ENCODE measurements at places on chromosomes 2 and 18.

DNA sequence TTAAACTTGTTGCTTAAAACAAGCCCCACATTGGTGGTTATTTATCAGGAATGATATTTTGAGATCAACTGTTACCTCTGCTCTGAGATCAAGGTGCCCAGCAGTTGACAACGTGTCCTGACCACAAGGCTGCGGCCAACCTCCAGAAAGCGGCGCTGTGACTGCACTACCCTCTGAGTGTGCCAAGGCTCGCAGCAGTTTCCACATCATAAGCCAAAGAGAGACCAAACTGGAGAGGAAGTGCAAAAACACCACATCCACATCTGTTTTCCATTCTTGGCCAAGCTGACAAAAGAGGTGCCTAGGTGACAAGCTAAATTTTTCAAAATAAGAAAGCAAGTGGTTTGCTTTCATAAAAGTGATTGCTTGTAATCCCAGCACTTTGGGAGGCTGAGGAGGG, 410.8 kb upstream of the POU3F3 start:
- DNase-seq = no peak

- no peak for DNase-seq
These were observed 32.0 kb upstream of the STPG4 start for GRCh38 chr2:47187069-47187468.

GRCh38 chr2:14137643-14138042, 494.9 kb upstream of the LRATD1 start:
- DNase-seq = no peak

DNA sequence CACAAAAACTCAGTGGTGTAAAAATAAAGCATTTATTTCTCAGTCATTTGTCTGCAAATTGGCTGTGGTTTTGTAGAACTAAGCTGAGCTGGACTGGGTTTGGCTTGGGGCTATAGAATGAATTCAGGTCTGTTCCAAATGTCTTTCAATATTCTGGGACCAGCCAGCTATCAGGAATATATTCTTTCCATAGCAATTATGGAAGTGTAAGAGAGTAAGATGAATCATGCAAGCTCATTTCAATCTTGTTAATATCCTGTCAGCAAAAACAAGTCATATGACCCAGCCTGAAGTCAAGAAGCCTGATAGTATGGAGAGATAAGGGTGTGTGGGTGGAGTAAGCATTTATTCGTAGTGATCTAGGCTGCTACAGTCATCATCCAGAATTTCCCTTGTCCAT, 481.0 kb upstream of the CDH2 start:
- DNase-seq = no peak

DNA sequence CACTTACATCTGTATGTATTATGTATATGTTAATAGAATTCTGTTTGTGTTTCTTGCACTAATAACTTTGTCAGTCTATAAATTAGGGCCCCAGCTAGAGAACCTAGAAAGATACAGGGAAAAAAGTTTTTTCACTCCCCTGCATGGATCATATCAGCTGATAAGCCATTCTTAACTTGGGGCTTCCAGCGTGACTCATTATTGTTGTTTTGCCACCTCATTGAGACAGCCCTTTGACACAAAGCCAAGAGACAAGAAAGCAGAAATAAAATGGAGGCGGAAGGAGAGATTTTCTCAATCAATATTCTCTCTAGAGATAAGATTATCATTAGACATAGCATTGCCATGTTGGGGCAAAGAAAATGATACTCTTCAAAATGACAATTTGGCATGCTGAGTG, 93.4 kb downstream of the AKAIN1 start:
- DNase-seq = no peak

- peak; percentile 34 for DNase-seq
These were observed 128.5 kb downstream of the RAPGEF4 start for GRCh38 chr2:172864182-172864581.

GRCh38 chr2:118812552-118812951, 34.9 kb downstream of the EN1 start:
- DNase-seq = no peak

GRCh38 chr2:173658946-173659371, 304.3 kb downstream of the CDCA7 start:
- no peak for DNase-seq

- no peak for DNase-seq
These were observed 125.6 kb downstream of the BIRC6 start for GRCh38 chr2:32482471-32482870.

- no peak for DNase-seq
These were observed 28.6 kb upstream of the MBOAT2 start for GRCh38 chr2:9032121-9032520.

GRCh38 chr18:199768-200167, 41.4 kb downstream of the USP14 start:
- no peak for DNase-seq

DNA sequence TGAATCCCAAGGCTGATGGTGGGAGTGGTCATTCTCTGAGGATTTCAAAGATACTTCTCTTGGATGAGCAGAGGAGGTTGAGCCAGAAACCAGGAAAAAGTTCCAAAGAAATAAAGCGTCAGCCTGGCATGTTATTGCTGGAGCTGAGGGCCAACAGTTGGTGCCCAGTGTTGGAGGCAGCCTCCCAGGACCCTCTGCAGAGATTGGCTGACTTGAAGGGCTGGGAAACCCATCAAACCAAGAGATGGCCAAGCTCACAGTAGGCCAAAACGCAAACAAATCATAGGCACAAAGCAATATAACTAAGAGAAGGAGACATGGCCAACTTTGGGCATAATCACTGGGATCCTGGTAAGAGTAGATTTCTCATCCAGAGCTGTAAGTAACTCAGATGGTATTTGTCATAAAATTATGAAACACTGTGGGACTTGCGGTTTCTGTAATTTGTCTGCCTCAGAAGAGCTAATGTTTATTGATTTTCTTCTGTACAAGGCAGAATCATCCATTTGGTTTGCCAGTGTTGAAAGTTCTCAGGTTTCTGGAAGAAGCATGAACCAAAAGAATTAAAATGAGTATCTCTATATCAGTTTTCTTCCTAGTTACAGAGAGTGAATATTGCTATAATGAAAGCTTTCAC, 108.3 kb downstream of the ATL2 start:
- no peak for DNase-seq

GRCh38 chr2:84940831-84941412, 30.0 kb upstream of the KCMF1 start:
- no peak for DNase-seq

- no peak for DNase-seq
These were observed 123.5 kb upstream of the FOSL2 start for GRCh38 chr2:28269019-28269784.

DNA sequence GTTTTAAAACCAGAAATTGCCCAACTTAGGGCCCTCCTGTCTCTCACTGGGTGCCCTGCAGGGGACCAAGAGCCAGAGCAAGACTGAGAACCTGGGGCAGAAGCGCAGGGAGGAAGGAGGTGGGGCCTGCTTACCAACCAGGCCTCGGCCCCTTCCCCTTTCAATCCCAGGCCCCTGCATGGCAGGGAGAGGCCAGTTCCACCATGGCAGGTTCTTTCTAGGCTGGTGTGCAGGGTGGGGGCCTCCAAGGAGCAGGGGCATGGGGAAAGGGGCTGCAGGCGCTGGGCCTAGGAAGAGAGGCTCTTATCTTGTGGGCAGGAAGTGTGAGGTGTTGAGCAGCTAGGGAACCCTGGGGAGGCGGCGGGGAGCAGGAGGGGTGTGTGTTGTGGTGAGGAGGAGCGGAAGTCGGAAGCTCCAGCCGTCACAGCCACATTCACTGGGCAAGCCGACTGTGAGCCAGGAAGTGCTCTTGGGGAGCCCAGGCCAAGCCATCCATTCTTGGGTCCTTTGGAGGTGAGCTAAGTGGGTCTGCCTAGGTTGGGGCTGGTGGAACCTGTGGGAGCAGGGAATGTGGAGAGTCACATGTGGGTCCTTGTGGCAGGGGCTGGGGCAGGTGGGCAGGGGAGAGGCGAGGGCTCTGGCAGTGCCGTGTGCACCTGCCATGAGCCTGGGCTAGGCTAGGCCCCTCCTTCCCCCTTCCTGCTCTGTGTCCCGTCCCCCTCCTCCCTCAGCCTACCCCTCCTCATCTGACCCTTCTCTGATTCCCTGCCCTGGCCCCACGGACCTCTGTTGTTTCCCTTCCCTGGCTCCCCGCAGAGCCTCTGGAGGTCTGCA, at the start of gene PSD4:
TSS of gene PSD4 (plus strand) at position 430 of the 834 bp plus-strand sequence. CDS start 8,486 bp downstream, outside the sequence.
- peak; percentile 80 for DNase-seq

DNA sequence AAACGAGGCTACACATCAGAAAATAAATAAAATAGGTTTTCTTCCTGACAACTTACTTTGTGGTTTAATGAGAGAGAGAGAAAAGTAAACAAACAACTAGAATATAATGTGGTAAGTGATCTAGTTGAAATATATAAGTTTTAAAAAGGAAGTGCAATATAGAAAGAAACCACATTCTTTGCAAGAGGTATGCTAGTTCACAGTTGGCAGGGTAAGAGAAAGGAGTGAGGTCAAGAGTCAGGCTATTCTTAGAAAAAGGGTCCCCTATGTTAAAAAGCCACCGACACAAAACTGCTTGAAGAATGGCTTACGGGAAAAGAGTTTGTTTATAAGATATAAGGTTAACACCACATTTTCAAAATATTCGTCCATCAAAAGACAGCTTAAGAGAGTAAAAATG, 462.1 kb downstream of the ERBB4 start:
- DNase-seq = no peak

DNA sequence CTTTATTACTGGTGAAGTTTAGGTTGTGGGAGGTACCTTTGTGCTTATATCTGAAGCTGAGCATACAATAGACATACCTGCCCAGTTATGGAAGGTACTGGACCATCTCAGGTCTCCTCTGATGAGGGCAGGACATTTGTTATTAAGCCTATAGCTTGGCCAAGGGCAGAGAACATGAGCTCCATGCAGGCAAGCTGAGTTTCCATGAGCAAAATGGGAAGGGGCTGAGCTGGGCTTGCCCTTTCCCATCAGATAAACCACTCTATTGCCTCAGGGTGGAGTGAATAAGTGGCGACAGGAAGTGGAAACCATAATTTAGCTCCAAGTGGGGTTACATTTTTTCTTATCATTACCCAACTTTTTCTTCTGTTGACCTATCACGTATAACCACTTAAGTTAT, 39.9 kb upstream of the EML6 start:
- no peak for DNase-seq

GRCh38 chr2:144370937-144371584, 148.9 kb downstream of the ZEB2 start:
- DNase-seq = no peak

DNA sequence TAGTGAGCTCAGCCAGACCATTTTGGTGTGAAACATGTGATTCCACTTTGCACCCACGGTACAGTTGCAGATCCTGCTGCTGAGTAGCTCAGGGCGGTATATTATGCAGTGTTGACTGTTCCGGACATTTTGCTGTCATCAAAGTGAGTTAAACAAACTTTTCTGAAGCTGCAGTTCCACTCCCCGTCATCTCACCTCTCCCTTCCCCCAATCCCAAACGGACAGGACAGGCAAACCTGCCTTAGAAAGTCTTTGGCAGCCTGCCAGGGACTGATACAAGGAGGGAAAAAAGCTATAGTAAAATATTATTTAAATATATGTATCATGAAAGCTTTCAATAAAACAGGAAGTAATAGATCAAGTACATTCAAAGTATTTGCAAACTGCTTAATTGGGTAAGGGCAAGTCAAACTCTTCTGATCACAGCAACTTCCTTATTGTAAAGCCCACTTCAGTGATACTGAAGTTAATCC, 35.5 kb upstream of the SP5 start:
- DNase-seq = no peak

DNA sequence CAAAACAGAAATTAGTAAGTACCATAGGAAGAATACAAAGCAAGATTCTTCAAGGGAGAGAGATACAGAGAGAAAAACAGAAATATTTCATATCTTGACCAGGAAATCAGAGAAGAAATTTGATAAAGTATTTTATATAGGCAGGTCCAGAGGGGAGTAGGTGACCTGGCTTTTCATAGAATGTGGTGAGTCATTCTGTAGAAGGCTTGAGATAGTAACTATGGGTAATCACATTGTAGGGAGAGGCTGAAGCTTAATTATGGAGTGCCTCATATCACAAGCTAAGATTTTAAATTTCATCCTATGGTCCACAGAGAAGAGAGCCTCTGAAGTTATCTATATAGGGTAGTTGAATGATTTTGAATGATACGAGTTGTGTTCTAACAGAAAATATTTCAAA, 195.0 kb upstream of the CYRIA start:
- DNase-seq = no peak

- no peak for DNase-seq
These were observed 7.3 kb upstream of the PLEK start for GRCh38 chr2:68357605-68358337.

GRCh38 chr18:46134920-46135675, 30.9 kb downstream of the HAUS1 start:
- no peak for DNase-seq

DNA sequence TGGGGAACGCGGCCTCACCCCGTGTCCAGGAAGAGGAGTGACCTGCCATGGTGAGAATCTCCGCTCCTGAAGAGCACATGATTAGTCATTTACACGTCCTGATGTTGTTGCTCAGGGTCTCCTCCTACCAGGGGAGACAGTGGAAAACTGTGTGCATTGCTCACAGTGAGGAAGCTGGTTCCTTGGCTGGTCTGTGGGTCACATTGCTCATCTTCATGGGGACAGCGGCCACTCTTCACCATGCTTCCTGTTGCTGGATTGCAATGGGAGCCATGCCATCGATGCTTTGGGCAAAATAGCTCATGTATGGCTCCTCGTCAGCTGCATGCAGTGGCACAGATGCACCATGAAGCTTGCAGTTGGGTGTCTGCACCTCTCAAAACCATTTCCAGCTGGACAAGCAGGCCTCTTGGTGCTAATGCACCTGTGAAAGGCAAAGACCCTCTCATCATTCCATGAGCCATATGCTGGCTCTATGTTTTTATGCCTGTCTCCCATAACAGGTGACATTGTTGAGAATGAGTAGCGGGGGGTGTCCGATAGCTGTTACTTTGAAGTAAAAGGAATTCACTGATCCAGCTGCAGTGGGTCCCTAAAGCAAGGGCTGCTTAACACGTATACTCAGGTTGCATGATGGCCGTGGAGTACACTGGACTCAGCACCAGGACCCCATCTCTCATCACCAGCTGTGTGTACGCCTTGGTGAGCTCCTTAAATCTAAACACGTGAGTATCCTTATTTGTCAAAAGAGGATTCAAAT, 135.0 kb upstream of the ALKAL2 start:
- no peak for DNase-seq

GRCh38 chr18:74861154-74861553, 263.5 kb downstream of the ZNF407 start:
- no peak for DNase-seq

- DNase-seq = no peak
These were observed 31.3 kb upstream of the LRATD1 start for GRCh38 chr2:14601156-14601770.

DNA sequence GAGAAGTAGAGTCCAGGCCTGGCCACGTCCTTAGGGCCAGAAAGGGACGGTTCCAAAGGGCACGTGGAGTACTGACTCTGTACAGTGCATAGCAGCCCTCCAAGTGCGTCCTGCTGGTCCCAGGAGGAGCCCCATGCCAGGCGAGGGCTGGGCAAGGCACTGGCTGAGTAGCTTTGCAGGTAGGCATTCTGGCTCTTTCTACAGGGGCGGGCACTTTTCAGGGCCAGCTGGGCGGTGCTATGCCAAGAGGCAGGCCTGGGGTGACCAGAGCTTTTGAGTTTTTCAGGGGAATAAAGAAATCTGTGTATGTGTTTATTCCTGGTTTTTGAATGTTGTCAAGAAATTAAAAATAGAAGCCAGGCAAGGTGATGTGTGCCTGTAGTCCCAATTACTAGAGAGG, 15.4 kb upstream of the GLI2 start:
- DNase-seq = no peak

- DNase-seq = no peak
These were observed 153.3 kb upstream of the NOSTRIN start for GRCh38 chr2:168649105-168649504.

Measured in stimulated activated CD4-positive, alpha-beta T cell treated with anti-CD3 and anti-CD28 coated beads, Interleukin-4, amount 100 ng/mL, for 1 hour (primary cell).